ENCODE measurements at places on chromosomes 5 and 9. TPM values are rescaled to one million over a fixed set of nuclear protein-coding genes. Genes with fewer than 3 reads are reported as not detected.
A peak's percentile ranks its signal among the peaks of the same experiment; 100 is the strongest.

DNA sequence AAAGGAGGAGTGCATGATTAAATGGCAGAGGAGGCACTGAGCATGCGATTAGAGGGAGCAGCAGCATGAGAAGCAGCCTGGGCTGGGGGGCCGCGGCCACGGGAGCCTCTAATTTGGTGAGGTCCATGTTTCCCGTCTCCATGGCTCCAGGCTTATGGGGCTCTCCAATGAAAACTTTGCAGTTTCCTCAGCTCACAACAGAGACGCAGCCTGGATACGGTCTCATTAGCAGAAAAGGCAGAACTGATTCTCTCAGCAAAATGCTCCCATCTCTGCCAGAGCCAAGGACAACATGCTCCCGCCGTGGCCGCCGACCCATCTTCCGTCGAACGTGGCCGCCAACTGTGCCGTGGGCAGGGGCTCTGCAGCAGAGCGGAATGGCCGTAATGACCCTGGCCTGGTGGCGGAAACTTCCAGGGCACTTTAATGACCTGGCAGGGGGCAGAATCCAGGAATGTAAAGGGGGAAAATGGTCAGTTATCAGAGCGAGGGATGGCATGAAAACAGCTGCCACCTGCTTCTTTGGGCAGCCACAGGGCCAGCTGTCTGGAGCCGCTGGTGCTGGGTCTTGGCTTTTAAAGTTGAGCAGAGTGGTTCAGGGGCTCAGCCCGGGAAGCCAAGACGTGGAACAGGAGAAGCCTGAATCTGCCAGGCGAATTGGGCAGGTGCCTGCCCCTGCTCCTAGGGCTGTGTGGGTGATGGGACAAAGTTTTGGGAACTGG lies 76.5 kb downstream of the COL5A1 start:
- no peak for DNase-seq

DNA sequence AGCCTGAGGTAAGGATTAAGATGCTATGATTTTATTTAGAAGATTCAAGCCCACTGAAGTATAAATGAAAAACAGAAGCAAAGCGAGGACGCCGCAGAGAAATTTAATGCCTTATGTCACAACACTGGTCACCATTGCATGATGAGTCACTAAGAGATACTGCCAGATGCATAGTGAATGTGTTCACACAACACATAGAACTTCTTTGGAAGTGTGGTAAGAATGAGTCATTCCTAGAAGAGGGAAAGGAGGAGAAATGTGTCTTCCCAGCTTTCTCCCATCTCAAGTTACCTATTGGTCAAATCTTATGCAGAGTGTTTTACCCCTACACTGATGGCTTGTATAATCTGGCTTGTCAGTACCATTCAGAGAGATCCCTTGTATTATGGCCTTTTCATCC lies 465.3 kb upstream of the ARRDC3 start:
- peak; percentile 20 for DNase-seq

Gene SH3RF2
- total RNA-seq = 16.3 TPM

Gene HEMGN
- not detected for total RNA-seq

DNA sequence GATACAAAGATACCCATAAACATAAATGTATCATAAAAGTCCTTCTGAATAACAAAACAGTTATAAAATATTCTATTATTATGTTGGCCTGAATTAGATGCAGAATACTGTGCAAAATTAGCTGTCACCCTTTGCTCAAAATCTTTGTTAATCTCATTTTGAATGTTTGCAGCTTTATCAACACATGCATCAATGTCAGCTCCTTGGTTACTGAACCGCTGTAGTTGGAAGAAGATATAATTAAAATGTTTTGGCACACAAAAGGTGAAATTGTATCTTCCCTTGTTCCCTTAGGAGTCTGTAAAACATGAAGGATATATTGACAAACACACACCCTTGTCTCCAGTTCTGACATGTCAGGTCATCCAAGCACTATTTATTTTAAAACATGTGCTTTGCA lies 146.3 kb upstream of the POU5F2 start:
- no peak for DNase-seq

- DNase-seq = no peak
These were observed 365.0 kb upstream of the SEMA6A start for GRCh38 chr5:116939641-116940040.

Gene DND1
- 0.14 TPM for total RNA-seq

Gene PLCXD3
- total RNA-seq = 0.46 TPM

GRCh38 chr5:157387683-157388093 lies 72.3 kb upstream of the NIPAL4 start:
- DNase-seq = peak; percentile 45

GRCh38 chr9:16485160-16485559 lies 385.3 kb downstream of the BNC2 start:
- DNase-seq = no peak

DNA sequence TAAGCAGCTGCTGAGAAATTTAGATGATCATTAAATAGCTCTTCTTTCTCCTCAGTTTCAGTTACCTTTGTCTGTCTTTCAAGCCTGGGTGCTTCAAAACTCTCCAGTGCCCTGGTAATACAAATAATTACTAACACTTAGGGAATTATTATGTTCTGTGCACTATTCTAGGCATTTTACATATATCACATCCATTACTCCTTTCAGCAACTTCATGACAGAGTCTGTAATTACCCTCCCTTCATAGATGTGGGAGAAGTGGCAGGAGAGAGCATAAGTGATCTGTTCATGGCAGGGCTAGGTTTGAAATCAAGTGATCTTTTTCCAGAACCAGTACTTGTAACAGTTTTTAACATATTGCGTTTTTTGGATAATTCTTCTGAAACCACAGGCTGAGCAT lies 32.0 kb downstream of the MAN2A1 start:
- DNase-seq = no peak

GRCh38 chr5:177304392-177305119 lies 957 bp downstream of the PRELID1 start:
- DNase-seq = no peak

Gene IFNK
- not detected for total RNA-seq

DNA sequence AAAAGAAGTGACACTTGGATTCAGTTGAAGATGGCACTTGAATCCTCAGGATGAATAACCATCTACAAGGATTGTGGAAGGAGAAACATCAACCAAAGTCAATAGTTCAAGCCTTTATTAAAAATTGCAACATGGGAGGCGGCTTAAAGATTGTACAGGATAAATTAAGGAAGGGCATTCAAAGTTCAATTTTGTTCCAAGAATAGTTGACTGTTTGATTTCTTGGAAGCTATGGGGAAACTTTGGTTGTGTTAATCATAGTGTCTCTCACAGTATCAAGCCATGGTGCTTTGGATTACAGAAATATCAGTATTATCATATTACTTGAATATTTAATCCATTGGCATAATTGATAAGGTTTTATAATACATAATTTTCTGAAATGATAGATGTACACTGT lies 1844.3 kb downstream of the MAT2B start:
- DNase-seq = no peak

- DNase-seq = no peak
These were observed 15.5 kb downstream of the ADAMTS16 start for GRCh38 chr5:5155617-5156016.

DNA sequence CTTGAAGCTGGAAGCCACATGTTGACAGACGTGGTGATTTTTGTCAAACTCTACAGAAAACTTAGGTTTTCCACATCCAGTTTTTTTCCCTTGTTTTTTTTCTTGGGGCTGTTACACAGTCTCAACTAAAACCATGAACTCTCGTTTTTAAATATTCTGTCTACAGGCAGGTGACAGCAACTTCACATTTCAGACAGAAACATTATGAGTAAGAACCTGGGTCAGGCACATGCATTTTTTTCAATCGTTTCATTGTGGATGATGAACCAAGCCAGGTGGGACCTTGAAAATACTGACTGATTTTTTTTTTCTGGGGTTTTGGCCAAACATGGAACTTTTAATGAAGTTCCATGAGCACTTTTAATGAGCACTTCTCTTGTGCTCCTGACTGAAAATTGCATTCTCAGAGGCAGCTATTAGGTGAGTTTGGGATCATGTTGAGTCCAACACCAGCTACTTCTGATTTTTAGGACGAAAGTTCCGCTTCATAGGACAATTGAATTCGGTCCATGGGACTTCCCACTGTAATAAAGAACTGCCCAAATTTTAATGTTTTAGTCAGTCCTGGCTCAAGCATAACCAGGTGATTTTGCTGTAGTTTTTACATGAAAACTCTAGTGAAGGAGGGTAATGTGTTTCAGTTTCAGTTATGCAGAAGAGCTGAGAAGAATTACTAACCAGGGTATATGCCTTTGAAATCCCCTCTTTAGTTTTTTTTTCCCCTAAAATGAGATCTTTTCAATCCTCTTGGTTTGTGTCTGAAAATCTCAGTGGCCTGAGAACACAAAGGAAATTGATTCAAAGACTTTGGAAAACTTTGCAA lies 93.2 kb upstream of the ADAMTS16 start:
- DNase-seq = no peak

Gene SLC45A2
- total RNA-seq = not detected

GRCh38 chr5:152456815-152457443 lies 51.9 kb upstream of the NMUR2 start:
- DNase-seq = no peak

- DNase-seq = no peak
These were observed 50.2 kb upstream of the STARD4 start for GRCh38 chr5:111562561-111562960.

- no peak for DNase-seq
These were observed 61.1 kb downstream of the SPATA31C2 start for GRCh38 chr9:88077071-88077617.

DNA sequence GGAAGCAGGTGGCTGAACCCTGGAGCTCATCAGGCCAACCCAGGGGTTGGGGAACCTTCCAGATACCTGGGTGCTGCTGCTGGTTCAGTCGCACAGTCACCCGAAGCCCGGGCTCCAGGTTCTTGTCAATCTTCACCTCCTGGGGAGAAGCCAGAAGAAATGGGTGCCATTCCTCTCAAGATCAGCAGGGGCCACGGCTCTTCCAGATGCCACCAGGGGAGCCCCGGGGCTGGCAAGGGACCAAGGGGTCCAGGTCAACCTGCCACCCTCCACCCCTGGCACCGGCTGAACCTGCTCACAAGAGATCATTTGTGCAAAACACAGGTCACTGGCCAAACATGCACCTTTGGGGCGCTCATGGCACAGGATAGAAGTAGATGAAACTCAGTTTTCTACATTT lies 4.7 kb downstream of the SPOUT1 start:
- DNase-seq = no peak

DNA sequence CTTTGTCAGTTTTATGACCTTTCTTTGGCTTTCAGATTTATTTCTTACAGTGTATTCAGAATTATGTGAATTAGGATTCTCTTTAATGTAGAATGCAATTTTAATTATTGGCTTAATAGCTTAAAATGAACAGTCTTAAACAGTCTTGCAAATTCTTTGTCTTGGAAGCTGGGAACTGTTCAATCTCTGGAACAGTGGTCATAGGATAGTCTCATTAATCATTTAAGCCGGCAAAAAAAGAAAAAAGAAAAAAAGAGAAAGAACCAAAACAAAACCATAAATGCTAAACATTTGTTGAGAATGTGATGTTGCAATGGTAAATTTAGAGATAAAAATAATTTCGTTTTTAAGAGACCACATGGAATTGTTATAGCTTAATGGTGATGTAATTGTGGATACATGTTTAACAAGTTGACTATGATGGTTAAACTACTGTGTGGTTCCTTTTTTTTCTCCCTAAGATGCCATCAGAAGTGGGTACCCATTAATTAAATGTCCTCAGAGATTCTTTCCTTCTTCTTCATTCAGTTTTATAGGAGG lies 61.6 kb downstream of the NNT start:
- no peak for DNase-seq

- no peak for DNase-seq
These were observed 105.4 kb upstream of the ATP10B start for GRCh38 chr5:160957312-160957861.

DNA sequence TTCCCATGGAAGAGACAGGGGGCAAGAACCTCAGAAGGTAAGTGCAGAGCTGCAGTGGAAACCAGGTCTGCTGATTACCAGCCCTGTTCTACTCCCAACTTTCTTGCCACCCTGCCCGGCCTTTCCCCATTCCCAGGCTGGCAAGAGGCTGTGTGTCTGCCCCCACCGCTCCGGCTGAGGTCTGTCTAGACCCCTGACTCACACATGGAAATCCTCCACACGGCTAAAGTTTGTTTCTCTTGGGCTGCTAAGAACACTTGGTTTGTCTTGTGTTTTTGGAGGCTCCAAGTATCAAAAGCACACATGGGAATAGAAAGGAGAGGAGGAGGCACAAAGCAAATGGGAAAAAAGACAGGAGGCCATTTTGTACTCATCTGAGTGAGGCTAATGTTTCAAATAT lies 168.3 kb downstream of the GABBR2 start:
- no peak for DNase-seq

GRCh38 chr9:93079371-93079770 lies 16.6 kb upstream of the CARD19 start:
- no peak for DNase-seq

Gene PCDHGB6
- total RNA-seq = 1.4 TPM

DNA sequence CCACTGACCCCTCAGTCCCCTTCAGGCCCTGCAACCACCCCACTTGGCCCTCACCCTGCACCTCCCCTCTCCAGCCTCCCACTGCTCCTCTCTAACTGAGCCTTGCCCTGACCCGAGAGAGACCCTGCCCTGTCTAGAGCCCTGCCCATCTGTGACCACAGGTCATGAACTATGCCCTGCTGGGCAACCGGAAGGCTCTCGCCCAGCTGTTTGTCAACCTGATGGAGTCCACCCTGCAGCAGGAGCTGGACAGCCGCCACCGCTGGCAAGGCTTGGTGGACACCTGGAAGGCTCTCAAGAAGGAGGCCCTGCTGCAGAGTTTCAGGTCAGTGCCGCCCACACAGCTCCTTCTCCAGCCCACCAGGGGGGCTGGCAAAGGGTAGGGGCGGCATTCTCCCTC lies 9.4 kb downstream of the CCDC180 start:
- DNase-seq = no peak

DNA sequence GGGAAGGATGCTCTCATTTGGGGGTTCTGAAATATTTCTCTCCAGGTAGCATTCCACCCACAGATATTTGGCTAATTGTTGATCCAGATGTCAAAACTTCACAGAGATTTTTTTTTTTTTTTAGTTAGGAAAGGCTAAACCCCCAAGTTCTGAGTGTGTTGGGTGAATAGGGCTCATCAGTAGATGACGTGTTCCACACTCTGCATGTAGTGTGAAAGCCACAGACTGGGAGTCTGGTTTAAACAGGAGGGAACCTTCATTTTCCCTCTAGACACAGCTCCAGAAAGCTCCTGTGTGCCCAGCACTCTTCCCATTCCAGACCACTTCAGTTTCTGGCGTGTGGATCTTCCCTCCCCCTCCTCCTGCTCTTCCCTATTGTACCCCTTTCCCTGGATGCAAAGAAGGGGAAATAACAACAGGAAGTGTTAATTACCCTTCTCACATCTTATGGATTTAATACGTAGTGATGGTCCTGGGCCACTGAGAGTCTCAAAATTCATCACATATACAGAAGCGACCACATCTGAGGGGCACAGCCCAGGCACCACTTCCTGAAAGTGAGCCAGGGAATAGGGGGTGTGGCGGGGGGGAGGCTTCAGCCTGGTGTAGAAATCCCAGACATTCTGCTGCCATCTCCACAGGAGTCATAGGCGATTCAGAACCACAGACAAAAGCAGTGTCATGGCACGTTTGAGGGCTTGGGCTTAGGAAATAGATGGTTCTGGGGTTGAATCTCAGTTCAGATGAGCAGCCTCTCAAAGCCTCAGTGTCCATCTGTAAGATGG lies 65.1 kb downstream of the DAP start:
- no peak for DNase-seq

- DNase-seq = no peak
These were observed 39.3 kb downstream of the SPARC start for GRCh38 chr5:151647320-151647861.

- DNase-seq = peak; percentile 86
These were observed 182.9 kb upstream of the RFX3 start for GRCh38 chr9:3708751-3709150.

GRCh38 chr9:117121316-117121715 lies 293.5 kb downstream of the ASTN2 start:
- DNase-seq = no peak

GRCh38 chr5:74833537-74834266 lies 32.5 kb downstream of the FAM169A start:
- DNase-seq = no peak

Gene FAM151B
- total RNA-seq = 0.06 TPM
